Right renal cortex interstitium (tissue), 3 donors: ENCODE measurements at places on chromosomes 13 and 19. TPM values are rescaled to one million over a fixed set of nuclear protein-coding genes. Genes with fewer than 3 reads are reported as not detected.

DNA sequence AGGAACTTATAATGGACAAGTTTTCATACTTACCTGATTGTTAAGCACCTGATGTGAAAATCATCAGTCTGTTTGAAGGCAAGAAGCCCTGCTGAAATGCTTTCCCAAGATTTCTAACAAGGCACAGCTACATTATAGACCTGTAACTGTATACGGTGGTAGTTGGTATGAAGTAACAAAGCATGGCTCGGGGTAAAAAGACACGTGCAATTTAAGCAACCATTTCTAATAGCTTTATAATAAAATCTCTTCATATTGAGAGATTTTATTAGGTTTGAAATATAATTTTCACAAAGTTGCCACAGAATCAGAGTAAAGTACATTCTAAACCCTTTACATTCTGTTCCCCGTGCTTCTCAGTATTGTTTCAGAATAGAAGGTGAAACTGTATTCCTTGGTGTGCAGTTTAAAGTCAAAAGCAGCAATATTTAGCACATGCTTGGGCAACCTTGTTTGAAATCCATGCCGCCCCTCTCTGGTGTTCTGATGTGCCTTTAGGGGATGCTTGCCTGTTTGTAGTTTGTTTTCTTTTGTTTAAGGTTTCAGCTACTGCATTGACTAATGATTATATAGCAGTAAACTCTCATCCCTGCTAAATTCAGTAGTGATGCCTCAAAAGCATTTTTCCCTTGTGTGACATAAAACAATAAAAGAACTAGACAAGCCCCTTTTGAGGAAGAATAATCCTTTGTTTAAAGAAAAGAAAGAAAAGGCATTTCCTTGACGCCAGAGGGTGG is 125.2 kb upstream of the OBI1 start:
- no peak for DNase-seq

Gene RFC3
- polyA plus RNA-seq, result 30.8 TPM

GRCh38 chr13:20990910-20991525 is 70.4 kb downstream of the LATS2 start:
- no peak for DNase-seq

- DNase-seq, result no peak
These were observed 1747.0 kb downstream of the OLFM4 start for GRCh38 chr13:54775501-54776191.

DNA sequence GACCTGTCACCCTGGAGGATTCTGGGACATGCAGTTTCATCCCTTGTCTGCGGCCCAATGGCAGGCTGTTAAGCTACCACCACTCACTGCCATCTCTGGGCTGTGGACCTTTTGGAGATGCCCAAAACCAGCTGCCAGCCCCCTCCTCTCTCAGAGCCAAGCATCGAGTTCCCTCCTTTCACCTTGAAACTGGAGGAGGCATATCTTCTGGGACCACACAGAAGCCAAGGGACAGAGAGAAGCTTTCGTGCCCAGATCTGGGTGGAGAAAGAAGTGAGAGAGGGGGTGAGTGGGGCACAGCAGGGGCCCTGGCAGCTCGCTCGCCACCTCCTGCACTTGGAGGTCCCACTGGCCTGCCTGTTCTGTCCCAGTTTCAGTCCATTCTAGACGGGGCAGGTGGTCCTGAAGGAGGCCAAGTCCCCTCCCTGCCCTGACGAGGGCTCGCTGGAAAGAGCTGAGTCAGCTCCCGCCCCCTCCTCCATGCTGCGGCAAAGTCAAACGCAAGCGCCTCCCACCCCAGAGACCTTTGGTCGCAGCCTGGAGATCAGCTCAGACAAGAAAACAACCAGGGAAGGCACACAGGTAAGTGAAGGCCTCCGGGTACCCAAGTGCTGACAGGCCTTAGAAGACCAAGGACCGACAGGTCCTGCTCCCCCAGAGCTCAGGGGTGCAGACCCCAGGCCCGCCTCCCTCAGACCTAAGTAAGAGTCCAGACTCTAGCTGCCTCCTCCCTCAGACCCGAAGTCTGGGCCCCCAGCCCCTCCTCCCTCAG is 3.8 kb downstream of the BCAT2 start:
- DNase-seq, result no peak

Gene USHBP1
- 6.1 TPM for polyA plus RNA-seq

Gene ZNF554
- 9.6 TPM for polyA plus RNA-seq

GRCh38 chr13:66627512-66627911 is 602.6 kb downstream of the PCDH9 start:
- DNase-seq, result no peak

DNA sequence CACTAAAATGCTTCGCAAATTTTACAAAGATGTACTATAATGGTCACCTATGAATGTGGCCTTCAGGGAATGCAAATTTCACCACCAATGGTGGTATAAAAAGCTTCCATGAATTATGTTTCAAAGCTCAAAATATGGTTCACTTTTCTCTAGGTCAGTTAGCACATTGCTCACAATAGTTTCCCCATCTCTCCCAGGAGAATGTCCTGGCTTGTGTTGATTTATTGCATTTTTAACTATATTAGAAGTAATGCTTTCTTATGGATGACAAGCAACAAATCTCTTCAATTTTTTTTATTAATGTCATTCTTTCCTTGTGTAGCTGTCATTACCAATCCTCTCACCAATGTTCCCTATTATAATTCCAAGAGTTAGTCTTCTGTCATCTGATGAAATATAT is 621.2 kb downstream of the TBC1D4 start:
- no peak for DNase-seq

DNA sequence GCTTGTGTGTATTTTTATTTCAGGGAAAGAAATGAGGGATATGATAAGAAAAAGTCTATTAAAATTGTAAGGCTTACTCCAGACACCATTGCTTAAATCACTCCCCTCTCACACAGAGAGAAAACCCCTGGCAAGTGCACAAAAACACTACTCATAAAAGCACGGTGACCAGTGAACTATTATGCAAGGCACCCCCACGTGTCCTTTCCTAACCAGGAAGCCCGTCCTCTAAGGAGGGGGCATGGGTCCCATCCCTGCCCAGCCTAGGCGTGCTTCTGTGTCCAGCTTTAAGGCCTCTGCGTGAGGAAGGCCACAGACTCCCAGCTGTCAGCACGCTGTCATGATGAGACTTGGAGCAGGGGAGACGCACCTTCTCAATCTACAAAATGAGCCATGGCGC is 83.5 kb downstream of the SLC7A1 start:
- no peak for DNase-seq

Gene ZNF577
- 38.8 TPM for polyA plus RNA-seq

Gene TNFAIP8L1
- 12.5 TPM for polyA plus RNA-seq

DNA sequence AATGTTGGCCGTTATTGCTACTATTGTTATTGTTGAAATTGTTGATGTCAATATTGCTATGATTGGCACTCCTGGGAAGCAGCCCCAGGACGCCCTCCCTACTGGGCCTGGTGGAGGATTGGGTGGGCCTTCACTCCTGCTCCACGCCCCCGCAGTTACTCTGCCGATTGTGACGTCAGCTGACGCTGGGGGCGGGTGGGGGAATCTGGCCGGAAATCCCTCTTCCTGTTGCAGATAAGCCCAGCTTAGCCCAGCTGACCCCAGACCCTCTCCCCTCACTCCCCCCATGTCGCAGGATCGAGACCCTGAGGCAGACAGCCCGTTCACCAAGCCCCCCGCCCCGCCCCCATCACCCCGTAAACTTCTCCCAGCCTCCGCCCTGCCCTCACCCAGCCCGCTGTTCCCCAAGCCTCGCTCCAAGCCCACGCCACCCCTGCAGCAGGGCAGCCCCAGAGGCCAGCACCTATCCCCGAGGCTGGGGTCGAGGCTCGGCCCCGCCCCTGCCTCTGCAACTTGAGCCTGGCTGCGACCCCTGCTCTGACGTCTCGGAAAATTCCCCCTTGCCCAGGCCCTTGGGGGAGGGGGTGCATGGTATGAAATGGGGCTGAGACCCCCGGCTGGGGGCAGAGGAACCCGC is at the start of gene ETV2:
ETV2 (plus strand) TSS at position 231 of the 637 bp plus-strand sequence. CDS start 716 bp downstream, outside the sequence.
- DNase-seq, result no peak

Gene KLK14
- polyA plus RNA-seq, result 0.14 TPM

Gene APOC4
- not detected for polyA plus RNA-seq

DNA sequence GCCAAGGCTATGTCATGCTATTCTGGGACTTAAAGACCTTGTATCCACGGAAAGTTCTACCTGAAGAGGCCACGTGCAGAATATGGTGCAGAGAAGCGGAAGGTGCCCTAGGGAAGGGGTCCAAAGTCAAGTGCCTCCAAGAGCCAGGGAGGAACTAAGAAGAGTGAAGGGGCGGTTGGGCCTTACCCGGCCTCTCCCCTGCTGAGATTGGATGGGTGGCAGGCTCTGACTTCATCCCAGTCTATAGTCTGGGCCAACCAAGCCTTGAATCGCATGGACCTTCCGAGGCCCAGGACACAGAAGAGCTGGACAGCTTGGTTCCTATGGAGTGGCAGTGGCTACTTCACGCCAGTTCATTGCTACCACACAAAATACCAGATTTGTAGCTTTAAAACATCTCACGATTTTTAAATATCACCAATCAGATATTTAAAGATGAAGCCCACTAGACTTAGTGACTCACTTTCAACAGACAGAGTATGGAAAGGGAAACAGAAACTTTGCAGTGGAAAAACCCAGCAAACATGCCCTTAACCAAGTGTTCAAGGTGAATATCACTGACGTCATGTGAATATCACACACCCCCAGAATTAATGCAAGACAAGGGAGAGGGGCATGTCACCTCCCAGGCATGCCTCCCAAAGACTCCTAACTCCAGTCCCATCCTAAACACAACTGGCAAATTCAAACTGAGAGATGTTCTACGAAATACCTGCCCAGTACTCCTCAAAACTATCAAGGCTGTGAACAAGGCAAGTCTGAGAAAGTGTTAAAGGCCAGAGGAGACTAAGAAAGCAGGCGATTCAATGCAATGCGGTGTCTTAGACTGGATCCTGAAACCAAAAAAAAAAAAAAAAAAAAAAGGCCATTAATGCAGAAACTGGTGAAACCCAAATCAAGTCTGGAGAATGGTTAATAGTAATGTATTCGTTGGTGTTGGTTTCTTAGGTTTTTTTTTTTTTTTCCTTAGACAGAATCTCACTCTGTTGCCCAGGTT is 10.2 kb downstream of the C19orf12 start:
- DNase-seq, result no peak

Gene NLRP4
- polyA plus RNA-seq, result not detected

Gene TECR
- polyA plus RNA-seq, result 113 TPM

DNA sequence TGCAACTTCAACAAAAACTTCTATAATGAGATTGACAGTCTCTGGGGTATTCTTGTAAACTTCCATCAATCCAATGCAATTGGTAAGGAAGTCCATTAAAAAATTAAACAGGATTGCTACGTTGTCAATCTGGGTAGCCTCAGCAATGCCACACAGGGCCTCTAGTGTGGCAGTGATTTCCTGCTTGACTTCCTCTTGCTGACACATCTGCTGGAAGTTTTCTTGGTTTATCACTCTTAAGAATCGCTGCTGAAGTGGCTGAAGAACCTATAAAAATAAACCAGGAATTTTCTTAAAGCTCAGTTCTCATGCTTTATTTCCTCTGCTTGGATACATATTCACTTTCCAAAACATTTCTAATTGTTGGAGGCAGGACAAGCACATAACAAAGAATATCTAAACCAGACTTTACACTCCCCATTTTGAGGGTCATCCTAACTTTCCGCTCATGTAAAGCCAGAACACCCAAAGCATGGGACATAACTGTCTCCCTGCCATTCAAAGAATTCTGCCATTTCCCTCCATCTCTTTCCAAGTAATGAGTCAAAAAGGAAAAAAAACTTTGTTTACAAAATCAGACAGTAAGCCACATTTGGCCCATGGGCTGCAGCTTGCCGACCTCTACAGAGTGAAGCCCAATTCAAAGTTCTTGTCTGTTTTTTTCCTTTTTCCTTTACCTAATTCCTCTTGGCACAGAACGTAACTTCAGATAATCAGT is 23.2 kb upstream of the EEF1AKMT1 start:
- DNase-seq, result no peak

Gene PGLYRP1
- polyA plus RNA-seq, result 0.67 TPM

DNA sequence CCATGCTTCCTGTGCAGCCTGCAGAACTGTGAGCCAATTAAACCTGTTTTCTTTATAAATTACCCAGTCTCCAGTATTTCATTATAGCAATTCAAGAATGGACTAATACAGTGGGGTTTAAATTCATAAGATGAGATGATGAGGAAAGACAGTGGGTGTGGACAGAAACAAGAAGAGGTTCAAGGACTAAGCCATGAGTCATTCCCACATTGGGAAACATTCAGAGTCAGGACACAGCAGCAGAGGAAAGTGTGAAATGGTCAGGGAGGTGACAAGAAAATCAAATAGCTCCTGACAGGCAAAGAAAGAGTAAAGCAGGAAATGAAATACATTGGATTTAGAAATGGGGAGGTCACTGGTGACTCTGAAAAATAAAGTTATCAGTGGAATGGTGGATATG is 9.1 kb downstream of the ZNF841 start:
- no peak for DNase-seq

- DNase-seq, result no peak
These were observed 88.1 kb downstream of the ZDHHC20 start for GRCh38 chr13:21371011-21371410.

Gene BRSK1
- 11.5 TPM for polyA plus RNA-seq

Gene KMT5C
- 13.4 TPM for polyA plus RNA-seq

DNA sequence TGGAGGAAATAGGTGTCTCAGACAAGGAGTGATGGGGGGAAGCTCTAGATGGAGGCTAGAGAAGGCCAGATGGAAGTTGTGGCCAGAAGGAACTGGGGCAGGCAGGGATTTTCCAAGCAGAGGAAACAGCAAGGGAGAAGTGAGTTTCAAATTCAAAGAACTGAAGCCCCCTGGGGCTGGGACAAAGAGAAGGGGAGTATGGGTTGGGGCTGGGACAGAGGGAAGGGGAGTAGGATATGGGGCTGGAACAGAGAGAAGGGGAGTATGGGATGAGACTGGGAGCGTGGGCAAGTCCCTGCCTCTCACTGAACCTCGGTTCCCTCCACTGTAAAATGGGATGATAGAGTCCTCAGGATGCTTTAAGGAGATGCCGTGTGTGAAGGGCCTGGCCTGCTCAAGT is 1.9 kb upstream of the GTF2F1 start:
- no peak for DNase-seq

- DNase-seq, result no peak
These were observed 195.5 kb downstream of the RGCC start for GRCh38 chr13:41652735-41653361.

DNA sequence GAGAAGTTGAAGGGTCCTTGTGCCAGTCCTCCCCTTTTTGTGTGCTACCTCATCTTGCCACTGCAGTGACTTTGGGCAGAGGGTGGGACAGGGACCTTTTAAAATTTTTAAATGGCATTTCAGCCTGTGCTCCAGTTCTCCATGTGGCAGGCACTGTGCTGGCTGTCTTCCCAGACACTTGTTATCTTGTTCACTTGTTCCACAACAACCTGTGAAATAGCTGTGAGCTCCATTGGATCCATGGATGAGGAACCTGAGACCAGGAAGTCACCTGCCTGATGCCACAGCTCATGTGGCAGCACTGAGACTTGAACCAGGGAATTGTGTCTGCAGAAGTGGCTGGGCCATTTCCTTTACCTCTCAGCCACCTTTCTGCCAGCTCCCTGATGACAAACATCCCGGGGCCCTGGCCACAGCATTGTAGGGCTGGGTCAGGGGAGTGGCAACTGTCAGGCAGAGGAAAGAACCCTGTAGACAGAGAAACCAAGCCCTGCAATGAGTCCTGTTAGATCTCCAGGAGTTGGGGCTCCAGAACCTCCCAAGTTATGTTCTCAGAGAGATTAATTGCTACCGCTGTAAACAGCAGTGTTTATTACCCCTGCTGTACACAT is 6.4 kb downstream of the EGLN2 start:
- DNase-seq, result no peak

- DNase-seq, result no peak
These were observed 8.3 kb upstream of the JUND start for GRCh38 chr19:18289471-18290301.

- DNase-seq, result no peak
These were observed 92.6 kb upstream of the PEG3 start for GRCh38 chr19:56933014-56933705.
